Caco-2 (cell line): ENCODE measurements at places on chromosomes 11 and 22. TPM values are rescaled to one million over a fixed set of nuclear protein-coding genes. Genes with fewer than 3 reads are reported as not detected.

DNA sequence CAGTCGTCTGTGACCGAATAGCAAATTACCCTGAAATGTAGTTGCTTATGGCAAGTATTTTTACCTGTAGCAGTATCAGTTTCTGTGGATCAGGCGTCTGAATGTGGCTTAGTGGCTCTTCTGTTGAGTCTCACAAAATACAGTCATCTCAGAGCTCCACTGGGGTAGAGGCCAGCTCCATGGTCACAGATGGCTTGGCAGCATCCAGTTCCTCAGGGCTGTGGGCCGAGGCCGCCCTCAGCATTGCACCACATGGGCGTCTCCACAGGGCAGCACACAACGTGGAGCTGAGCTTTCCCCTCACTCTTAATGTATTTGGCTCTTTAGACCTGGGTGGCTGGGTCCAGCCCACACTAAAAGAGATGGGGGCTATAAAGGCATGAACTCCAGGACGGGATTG, 57.8 kb downstream of the SBF1 start:
- DNase-seq = no peak

DNA sequence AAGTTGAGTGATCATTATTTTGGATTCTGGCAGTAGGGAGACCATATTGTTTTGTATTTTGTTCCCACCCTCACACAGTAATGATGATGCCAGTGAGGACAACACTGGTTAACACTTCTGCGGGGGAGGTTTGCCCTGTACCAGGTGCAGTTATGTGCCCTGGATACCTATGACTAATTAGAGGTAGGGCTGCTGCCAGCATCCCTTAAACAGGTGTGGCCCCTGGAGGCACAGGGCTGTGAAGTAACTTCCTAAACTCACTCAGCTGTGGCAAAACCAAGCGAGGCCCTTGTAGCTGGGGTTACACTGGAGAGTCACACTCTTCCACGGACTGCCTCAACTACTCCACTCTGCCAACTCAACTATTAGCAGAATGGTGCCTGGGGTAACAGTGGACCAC, 64.5 kb downstream of the MCM5 start:
- no peak for DNase-seq

DNA sequence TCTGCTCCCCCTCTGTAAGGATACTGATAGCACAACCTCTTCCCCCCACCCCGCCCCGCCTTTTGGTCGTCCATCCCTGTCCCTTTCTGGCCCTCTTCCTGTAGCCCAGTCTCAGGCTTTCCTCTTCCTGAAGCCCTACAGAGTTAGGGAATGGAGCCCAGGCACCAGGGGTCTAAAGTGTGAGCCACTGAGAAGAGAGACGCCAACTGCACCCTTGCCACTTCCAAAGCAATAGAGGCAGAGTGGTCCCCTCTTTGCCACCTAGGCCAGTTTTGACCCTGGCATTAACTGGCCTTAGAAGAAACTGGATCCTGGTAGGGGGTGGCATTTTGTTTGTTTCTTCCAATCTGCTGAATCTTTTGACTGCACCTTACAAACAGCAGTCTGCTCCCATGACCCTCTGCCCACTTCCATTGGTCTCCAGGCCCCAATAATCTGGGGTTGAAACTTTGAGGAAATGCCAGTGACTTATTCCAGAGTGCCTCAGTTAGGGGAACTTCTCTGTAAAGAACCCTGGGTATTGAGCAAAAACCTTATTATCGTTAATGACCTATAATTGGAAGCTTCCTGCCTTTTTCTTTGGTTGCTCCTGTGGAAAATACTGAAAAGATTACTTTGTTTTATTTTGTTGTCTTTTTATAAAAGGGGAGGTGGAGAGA, 9.7 kb upstream of the GRK2 start:
- DNase-seq = peak; percentile 26

- DNase-seq = no peak
Observed at GRCh38 chr11:67418476-67419281, 3.2 kb downstream of the CARNS1 start.

DNA sequence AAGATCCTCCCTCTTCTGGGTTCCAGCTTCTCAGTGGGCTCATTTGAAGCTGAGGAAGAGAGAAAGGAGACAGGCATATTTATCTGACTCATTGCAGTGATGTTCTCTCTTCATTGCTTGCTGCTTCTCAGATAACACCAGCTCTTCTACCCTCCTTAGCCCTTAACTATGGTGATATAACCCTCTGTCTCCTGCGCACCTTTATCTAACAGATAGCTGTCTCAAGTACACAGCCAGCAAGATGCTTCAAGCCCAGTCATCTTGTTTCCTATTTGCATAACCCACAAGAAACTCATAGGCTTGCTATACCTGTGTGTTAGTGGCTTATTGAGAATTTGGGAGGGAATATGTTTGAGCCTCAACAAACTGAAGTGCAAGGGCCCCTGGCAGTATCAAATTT, 12.6 kb downstream of the PRSS23 start:
- DNase-seq = no peak

DNA sequence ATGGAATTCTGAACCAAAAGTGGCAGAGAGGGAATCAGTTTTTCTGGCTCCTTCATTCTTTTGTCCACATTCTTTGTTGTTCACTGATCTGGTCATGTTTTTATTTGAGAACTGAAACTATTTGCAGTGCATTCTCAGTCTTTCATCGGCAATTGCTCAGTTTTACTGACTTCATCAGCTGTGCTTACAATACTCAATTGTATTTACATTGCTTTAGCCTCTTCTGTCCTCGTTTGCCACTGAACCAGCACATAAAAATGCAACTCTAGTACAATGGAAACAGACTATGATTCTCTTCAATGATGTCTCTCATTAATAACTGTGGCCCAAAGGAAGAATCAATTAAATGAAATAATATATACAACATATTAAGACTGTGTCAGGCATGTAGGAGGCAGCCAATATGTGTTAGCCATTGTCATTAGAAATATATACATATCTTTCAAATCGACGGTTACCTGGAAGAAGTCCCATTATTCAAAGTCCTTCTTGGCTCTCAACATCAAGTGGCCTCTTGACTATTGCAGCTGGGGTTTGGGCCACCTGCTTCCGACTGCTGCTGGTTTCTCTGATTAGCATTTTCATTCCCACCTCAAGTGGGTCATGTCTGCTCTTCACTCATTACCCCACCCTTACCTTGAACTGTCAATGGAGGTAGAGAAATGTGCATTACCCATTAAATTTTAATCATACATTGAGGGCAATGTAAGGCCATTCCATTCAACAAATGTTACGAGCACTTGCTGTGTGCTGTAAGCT, 600.1 kb downstream of the INSC start:
- DNase-seq = no peak

The SAA1 gene
- total RNA-seq = not detected in 2 replicates

The WBP2NL gene
- total RNA-seq = 1.00 and 1.0 TPM in 2 replicates

The CD3G gene
- 0.16 and 0.32 TPM in 2 replicates for total RNA-seq

The MRPL16 gene
- 61.6 and 66.0 TPM in 2 replicates for total RNA-seq
